ENCODE measurements at places on chromosomes 16 and 17.

- peak; percentile 77 for DNase-seq
These were observed 470 bp upstream of the CDK3 start for GRCh38 chr17:76000016-76000754.

GRCh38 chr16:591231-591630, 1.4 kb downstream of the RAB40C start:
- DNase-seq, result no peak

- no peak for DNase-seq
These were observed 31.8 kb downstream of the NSMCE1 start for GRCh38 chr16:27236635-27237218.

- DNase-seq, result no peak
These were observed 707 bp upstream of the CACNB1 start for GRCh38 chr17:39198186-39198566.

DNA sequence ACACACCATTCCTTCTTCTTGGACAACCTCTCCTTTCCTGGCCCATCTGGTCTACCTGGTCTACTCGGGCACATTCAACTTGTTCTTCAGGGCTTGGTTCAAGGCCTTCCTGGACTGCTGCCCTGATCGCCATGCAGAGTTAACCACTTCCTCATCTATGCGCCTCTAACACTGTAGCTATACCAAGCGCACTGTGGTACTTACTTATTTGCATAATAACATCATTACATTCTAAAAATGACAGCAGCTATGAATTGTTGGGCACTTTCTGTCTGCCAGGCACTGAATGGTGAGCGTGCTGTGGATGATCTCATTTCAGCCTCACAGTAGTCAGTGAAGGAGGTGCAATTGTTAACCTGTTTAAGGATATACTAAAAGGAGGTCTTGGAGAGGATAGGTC, 66.9 kb upstream of the SDK2 start:
- DNase-seq, result no peak

- no peak for DNase-seq
These were observed 3.7 kb downstream of the CHST5 start for GRCh38 chr16:75532142-75532765.

DNA sequence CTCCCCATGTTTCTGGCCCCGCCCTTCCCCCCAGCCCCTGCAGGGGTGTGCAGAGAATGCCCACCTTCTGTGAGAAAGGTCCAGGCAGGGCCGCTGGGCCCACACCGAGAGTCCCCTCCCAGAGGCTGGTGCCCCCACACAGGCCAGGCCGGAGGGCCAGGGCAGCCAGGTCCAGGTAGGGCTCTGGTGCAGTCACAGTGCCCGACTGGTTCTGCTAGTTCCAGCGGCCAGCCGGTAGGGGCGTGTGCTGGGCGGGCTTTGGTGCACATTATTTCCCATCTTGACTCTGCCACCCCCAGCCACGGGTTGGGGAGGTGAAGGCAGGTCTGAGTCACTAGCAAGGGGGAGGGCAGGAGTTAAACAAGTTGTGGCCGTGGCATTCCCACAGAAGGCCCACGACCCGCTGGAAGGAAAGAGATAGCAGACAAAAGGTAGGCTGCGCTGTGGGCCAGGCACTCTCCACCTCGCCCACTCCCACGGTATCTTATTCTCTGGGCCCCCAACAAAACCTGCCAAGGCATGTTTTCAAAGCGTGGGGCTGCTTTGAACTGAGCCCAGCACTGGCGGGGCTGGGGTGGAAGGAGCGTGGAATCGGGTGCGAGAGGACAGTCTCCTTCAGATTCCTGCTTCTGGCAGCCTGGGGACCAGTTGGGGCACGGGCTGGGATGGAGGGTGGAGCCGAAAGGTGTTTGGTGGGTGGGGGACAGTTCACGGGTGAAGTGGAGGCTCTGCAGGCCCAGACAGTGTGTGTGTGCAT, 1.9 kb downstream of the EPN3 start:
- peak; percentile 56 for DNase-seq

DNA sequence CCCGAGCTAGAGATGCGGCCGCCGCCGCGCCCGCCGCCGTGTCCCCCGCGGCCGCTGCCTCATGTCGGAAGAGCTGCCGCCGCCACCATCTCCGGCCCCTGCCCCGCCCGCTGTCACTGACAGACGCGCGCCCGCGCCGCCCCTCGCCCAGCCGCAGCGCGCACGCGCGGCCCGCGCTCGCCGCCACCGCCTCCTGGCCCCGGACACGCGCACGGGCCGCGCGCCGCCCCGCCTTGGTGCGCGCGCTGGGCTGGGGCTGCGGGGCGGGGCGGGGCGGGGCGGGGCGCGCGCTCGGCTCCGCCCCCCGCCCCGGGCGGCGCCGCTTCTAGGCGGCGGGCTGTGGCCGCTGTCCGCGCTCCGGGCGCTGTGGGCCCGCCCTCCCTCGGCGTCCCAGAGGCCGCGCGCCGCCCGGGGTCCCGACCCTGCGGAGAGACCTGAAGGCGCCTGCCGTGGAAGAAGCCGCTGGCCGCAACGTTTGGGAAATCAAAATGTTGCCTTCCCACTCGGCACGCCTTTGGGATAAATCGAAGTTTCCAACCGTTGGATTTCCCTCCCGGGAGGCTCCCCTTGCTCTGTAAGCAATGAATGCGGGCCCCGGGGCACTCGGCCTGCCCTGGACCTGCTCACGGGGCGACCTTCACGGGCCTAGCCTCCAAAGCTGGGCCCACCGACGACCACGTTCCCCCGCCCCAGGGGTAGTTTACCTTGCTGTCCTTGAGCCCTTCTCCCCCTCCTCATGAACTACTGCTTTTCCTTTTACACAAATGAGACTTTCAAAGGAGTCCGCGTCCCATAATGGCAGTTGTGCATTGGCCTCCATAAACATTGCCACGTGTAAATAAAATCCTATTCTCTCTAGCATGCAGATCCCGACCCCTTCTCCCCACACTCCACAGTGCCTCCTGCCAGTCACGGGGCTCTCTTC, at the start of gene ADCY9:
Gene ADCY9 (minus strand): TSS at position 118 of the 925 bp plus-strand sequence. CDS start 1,000 bp downstream, outside the sequence.
- DNase-seq, result peak; percentile 82

DNA sequence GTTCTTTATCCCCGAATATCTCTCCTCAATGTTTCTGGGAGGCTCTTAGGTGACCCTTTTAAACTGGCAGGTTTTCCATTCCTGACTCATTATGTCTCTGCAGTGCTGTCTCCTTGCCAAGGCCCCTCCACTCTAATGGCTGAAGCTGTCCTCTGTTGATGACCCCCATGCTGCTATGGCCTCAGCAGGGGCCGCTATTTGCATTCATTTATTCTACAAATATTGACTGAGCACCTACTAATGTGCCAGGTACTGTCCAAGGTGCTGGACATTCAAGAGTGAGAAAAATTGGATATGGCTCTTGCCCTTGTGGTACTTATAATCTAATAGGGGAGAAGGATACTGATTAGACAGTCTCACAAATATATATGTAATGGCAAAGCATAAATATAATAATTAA, 55.4 kb downstream of the GP2 start:
- no peak for DNase-seq

DNA sequence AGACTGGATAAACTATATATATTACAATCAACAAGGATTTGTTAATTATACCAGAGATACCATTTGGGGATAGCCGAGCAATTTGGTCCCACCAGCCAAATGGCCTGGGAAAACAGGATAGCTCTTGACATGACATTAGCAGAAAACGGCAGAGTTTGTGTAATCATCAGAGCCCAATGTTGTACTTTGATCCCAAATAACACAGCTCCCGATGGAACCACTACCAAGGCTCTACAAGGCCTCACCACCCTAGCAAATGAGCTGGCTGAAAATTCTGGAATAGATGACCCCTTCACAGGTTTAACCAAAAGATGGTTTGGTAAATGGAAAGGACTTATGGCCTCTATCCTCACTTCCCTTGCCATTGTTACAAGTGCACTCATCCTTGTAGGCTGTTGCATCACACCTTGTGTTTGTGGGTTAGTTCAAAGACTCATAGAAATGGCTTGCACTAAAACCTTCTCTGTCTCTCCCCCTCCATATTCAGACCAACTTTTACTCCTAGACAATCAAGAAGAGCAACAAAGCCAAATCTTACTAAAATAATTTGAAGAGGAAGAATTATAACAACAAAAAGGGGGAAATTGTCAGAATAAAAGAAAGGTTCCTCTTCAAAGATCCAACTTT, 9.5 kb downstream of the TXNL4B start:
- no peak for DNase-seq

- DNase-seq, result no peak
These were observed 219.2 kb downstream of the SHISA9 start for GRCh38 chr16:13120557-13120956.

DNA sequence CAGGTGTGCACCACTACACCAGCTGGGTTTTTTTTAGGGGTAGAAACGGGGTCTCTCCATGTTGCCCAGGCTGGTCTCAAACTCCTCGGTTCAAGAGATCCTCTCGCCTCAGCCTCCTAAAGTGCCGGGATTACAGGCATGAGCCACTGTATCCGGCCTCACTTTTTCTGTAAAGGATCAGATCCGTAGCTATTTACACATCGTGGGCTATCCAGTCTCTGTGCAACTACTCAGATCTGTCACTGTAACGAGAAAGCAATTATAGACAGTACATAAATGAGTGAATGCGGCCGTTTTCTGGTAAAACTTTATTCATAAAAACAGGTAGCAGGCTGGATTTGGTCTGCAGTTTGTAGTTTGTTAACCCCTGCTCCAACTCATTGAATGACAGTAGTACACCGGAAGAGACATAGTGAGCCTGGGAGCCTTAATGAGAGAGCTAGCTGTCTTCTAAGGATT, 44.5 kb downstream of the VMP1 start:
- DNase-seq, result peak; percentile 35

DNA sequence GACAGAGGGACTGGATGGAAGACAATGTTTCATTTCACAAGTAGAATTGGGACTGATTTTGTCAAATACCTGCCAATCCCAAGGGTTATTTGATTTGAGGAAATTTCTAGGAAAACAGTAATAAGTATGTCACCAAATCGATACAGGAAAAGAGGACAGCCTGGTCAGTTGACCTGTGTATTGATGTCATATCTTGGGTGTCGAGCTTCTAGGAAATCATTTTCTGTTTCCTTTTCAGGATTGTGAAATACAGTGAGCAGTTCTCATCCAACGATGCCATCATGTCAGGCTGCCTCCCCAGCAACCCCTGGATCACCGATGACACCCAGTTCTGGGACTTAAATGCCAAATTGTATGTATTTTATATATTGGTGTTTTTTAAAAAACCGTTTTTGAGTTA, 56.1 kb downstream of the RGS9 start:
- no peak for DNase-seq

DNA sequence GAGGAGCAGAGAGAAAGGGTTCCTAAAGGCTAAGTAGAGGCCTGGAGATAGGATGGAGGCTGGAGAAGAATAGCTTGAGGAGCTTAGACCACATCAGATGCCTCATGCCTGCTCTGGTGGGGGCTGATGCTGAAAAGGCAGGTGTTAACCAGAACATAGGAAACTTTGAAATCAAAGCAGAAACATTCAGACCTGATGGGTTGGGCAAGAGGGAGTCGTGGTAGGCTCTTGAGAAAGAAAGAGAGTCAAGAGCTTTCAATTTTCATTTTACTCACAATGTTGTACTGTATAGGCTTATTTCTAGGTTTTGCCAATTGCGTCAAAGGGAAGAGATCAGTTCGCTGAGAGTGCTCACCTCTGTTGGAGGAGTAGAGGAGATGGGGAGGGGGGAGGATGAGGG, 406.6 kb upstream of the SALL1 start:
- no peak for DNase-seq

GRCh38 chr16:9334103-9334502, 242.7 kb downstream of the HAPSTR1 start:
- DNase-seq, result no peak

GRCh38 chr16:58501242-58502131, 1.5 kb downstream of the NDRG4 start:
- DNase-seq, result peak; percentile 68

DNA sequence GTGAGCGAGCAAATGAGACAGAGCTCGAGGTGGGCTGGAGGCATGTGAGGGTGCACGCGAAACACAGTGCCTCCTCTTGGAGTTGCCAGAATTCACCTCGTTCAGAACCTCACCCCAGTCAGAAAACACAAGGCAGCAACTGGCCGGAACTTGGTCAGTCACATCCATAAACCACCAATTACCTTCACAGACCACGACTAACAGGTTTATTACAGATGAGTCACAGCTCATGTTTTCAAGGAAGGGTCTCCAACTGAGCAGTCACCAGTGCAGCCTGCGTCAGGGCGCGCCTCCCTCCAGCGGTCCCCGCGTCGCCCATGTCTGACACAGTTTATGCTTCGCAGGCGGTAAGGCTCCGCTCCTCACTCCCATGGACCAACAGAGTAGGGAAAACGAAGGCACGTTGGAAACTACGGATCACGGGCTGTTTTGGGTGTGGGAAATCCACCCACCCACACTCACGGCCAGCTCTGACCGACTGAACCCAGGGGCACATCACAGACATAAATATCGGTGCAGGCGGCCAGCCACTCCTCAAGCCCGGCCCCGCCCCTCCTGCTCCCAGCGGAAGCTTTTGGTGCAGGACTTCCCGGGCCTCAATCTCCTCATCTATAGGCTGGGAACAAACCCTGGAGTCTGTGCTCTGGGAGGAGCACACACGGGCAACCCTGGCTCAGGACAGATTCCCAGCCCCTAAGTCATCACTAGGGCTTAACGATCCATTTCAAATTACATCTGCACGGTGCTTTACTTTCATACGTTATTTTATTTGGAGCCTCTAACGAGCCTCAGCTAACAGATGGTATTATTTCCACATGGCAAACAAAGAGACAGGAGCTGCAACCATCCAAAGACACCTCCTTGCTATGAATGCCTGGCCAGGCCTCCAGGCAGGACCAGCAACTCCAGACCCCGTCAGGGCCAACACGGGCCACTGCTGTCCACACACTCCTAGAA, 126.3 kb downstream of the ZNF778 start:
- no peak for DNase-seq

DNA sequence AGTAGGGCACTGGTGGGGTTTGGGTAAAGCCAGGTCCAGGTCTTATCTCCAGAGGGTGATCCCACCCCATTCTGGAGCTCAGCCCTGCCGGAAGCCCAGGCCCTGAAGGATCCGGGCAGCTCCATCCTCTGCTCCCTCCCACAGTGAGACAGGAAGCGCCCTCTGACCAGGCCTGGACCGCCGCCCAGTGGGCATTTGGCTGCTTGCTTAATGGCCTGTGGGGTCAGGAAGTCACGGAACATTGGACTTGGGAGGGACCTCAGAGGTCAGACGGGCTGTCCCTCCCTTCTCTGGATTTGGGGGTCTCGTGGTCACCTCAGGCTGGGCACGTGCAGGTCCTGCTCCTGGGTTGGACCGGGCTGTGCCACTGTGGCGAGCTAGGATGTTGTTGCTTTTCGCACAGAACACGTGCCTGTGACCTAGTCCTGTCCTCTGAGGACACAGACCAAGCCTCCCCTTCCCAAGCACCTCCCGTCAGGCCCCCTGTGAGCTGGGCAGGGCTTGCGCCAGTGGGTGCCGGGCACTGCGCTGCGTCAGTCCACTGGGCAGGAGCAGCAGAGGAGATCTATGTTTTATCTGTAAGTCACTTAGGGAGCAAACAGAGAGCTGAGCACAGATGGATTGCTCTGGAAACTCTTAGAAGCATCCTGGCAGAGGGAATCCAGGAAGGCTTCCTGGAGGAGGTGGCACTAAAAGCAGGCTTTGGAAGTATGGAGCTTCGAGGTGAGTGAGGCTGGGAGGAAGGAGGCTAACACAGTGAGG, 49.4 kb upstream of the GSE1 start:
- no peak for DNase-seq
